Stimulated activated CD8-positive, alpha-beta memory T cell treated with anti-CD3 and anti-CD28 coated beads, Interleukin-4, amount 100 ng/mL, for 4 hours (primary cell): ENCODE measurements at places on chromosomes 5 and 9.

GRCh38 chr9:8769153-8769552 lies 969.6 kb upstream of the DMAC1 start:
- no peak for DNase-seq

GRCh38 chr9:112933696-112934095 lies 43.0 kb upstream of the SLC46A2 start:
- no peak for DNase-seq

GRCh38 chr9:89953824-89954615 lies 349.2 kb downstream of the GADD45G start:
- no peak for DNase-seq

DNA sequence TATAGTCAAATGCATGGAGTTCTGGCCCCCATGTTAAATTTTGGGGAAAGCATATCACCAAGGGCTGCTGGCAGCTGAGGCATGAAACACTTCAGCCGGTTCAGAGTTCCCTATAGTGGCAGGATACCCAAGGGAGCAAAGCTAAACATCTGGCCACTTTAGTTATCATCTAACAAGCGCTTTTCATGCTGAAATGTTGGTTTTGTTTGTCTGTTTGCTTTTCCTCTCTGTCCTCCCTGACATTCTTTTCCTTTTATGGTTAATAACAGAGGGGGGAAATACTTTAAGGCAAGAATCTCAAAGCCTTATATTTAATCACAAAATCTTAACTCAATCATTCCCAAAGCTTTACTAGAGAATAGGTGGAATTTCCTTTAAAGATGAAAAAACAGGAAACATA lies 11.9 kb downstream of the APBA1 start:
- no peak for DNase-seq

- no peak for DNase-seq
Observed at GRCh38 chr5:36720688-36721087, 114.3 kb downstream of the SLC1A3 start.

- DNase-seq, result peak; percentile 56
Observed at GRCh38 chr5:133111299-133111698, 59.5 kb downstream of the HSPA4 start.

- DNase-seq, result no peak
Observed at GRCh38 chr9:73411494-73411893, 259.8 kb downstream of the ANXA1 start.

- no peak for DNase-seq
Observed at GRCh38 chr5:167903659-167904058, 387.8 kb upstream of the WWC1 start.
